ENCODE measurements at places on chromosomes 1 and 21. TPM values are rescaled to one million over a fixed set of nuclear protein-coding genes. Genes with fewer than 3 reads are reported as not detected.

DNA sequence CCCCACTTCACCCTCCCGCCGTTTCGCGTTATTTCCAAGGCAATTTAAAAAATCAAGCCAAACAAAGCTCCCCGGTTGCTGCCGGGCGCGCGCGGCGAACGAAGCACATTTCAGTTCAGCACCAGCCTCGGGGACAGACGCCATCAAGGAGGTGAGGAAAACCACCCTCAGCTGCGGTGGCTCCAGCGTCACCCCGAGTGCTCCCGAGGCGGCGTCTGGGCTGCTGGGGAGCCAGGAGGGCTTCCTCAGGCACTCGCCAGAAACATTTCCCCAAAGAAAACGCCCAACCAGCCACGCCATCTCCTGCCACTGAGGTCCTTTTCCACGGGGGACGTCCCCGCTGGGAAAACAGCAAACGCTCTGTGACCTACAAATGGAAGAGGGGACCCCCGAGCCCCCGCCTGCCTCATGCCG is 623 bp downstream of the GNG4 start:
- no peak for DNase-seq

- DNase-seq = no peak
These were observed 60.1 kb upstream of the CYP2J2 start for GRCh38 chr1:59986516-59987310.

DNA sequence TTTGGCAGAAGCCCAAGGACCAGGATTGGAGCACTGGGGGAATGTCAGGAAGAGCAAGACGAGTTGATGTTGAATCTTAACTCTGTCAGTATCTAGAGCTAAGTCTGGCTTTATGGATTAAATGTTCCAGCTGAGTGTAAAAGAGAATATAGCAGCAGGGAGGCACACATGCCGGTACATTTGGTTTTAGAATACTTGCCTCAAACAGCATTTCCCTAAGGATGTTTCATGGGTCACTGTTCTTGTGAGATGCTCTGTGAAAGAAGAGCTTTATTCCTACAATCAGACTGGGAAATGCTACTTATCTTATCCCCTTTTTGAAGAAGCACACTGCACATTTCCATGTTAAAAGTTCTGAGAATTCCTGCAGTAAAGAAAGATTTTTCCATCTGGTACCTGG is 440.3 kb upstream of the B3GALT2 start:
- no peak for DNase-seq

GRCh38 chr1:1451696-1452364 is 2.3 kb downstream of the ATAD3C start:
- DNase-seq = no peak

DNA sequence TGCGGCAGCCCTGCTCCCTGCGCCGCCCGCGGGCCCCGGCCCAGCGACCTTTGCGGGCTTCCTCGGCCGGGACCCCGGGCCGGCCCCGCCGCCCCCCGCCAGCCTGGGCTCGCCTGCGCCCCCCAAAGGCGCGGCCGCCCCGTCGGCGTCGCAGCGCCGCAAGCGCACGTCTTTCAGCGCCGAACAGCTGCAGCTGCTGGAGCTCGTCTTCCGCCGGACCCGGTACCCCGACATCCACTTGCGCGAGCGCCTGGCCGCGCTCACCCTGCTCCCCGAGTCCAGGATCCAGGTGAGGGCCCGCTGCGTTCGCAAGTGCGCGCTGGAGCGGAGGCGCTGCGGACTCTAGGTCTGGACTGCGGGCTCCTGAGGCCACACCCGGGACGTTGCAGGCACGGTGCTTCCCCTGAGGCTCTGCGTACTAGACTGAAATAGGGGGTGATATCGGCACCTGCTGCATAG is 351 bp downstream of the MIXL1 start:
- DNase-seq = peak; percentile 77

DNA sequence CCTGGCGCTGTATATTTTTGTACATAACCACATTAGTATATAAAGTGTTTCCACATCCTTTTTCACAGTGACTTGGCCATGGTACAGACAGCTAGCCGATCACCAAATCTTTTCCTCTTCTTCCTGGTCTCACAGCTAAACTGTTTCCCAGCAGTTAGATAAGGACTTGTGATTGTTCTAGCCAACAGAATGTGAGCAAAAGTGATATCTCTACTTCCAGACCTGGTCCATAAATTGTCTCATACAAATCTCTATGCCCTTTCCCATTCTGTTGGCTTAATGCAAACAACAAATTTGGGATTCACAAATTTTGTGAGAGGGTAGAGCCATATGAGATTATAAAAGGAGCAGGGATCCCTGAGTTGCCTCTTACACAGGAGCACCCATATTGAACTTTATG is 19.5 kb downstream of the PAFAH2 start:
- DNase-seq = no peak

DNA sequence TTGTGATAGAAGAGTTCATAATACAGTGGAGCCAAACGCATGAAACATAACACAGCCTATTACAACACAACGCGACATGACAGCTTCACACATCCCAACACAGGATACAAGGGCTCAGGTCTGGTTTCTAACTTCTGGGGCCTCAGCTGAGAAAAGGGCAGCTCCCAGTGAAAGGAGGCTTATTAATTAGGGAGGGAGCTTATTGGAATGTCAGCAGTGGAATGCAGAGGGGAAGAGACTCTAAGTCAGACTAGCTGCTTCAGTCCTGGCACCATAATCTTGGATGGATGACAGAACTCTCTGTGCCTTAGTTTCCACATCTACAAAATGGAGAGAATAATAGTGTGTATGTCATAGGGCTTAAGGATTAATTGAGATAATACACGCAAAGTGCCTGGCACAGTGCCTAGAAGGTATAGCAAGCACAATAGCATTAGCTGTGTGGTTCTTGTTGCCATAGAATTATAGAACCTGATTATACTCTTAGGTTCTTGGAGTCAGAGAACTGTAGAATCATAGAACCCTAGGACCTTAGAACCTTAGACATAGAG is 22.7 kb upstream of the SLC2A1 start:
- DNase-seq = no peak

- no peak for DNase-seq
These were observed 14.1 kb downstream of the RPL5 start for GRCh38 chr1:92845908-92846307.

DNA sequence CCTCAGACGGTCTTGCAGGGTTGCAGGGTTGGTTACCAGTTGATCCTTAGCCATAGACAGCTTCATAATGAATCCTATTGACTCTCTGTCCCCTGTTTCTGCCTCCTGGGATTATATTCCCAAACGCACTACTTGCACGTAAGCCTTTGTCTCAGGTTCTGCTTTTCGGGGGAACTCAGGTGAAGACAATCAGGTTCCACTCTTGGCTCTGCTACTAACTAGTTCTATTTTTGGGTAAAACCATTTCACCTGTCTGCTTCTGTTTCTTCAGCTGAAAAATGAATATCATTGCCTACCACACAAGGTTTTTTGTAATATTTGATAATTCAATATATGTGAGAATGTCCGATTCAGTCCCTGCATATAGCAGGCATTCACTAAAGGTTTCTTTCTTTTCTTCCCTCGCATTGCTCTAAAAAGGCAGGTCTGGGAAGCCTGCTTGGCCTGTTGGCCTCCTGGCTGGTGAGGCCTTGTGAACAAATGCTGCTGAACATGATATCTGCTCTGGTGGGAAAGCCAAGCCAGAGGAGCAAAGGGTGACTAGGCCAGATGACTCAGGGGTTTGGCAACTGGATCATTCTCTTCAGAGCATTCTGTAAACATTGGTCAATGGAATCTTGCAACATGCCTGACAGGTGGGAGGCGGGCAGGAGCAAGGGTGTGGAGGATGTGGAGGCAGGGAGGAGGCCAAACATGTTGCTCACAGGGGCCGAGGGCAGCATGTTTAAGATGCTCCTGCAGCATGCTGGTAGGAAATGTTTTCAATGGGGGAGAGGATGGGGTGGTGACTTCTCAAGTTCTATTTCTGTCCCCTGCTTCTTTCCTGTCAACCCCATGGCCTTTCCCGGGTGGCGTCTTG is 23.8 kb downstream of the IER5 start:
- no peak for DNase-seq

DNA sequence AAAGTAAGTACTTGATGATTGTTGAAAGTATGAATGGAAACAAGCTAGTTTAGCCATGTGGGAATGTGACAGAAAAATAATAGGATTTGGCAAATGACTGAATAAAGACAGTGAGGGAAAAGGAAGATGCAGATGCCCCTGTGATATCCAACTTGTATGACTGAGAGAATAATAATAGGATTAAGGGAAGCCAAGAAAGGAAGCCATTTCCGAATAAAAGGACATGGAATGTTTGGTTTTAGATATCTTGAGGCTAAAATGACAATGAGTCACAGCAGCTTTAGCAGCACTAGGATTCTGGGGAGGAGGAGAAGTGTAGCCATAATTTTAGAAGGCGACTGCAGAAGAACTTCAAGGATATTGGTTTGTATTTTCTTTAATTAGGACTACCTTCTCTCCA is 109.2 kb downstream of the TTLL7 start:
- DNase-seq = no peak

GRCh38 chr1:94339206-94339927 is 78.8 kb upstream of the ABCD3 start:
- DNase-seq = no peak

Gene ALX3
- not detected for total RNA-seq

Gene C1QTNF12
- total RNA-seq = 6.1 TPM

DNA sequence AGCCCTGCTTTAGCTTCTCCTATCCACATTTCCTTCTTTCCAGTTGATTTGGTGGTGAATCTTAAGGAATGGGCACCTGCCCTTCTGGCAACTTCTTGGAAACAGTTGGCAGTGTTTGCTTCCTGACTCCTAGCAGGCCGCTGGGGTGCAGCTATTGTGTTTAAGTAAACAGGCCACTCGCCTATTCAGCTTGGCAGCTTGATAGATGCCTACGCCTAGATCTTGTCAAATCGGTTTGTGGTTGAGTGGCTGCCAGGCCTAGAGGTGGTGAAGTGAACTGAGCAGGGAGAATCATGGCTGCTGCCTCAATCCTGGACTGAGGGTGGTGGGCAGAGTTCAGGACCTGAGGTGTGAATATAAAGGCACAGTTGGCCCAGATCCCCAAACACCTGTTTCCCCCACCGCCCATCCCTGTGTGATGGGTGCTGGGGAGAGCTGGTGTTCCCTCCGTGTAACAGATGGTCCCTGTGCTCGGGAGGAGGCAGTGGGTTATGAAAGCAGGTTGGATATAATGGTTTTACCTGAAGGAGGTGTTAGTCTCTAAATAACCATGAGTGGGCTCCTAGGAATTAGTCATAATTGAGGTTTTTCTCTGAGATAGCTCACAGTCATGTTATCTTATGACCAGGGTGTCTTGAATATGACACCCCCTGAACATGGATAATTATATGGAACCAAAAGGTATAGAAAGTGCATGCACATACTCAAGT is 940 bp upstream of the PLA2G2C start:
- no peak for DNase-seq

DNA sequence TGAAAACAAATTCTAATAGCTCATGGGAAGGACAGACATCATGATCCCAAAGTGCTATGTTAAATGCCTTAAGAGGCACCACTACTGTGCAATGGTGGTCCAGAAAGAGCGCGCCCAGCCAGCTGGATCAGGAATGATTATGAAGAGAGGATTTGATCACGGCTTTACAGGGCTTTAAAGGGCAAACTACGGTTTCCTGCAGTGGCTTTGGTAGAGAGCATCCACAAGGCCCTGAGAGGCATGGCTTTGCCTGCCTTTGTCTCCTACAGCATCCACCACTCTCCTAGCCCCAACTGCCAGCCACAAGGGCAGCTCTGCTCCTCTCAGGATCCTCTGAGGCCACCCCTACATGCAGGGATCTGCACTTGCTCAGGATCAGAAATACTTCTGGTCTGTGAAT is 40.7 kb downstream of the ZNF281 start:
- no peak for DNase-seq

DNA sequence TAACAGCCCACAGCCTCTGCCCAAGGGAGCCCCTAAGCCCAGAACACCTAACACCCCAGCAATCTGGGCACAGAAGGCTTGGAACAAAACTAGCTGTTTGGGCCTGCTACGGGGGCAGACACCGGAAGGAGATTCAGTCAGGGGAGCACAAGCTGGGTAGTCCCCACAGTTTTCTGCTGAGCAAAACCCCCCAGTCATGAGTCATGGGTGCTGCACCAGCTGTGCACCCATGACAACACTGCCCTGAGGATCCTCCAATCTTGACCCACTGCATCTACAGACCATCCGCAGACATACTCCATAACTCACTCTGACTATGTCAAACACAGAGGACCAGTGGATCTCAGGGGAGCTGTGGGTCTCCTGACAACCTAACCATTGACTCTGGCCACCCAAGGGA is 105.1 kb downstream of the LRIG2 start:
- no peak for DNase-seq

- peak; percentile 11 for DNase-seq
These were observed 125.9 kb downstream of the MAST2 start for GRCh38 chr1:45929257-45929687.

DNA sequence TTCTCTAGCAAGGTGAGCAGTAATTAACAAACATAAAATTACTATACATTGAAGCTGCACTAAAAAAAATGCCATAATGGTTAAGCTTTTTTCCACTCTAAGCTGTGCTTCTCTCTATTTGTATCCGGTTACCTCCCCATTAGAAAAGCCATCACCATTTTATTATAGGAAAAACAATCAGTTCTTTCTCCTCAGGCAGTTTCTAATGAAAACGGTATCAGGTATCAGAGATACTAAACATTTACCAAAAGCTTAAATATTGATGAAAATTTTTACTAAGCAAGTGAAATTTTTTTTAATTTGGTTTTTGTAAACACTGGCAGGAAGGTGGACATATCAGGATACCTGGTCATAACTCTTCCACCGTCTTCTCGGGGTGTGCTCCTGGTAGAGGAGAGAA is 14.2 kb downstream of the NTPCR start:
- DNase-seq = no peak

Data from OCI-LY7 (cell line).